ENCODE measurements at places on chromosomes 3 and 15.

GRCh38 chr3:5006755-5007202, 27.5 kb downstream of the BHLHE40 start:
- no peak for DNase-seq

DNA sequence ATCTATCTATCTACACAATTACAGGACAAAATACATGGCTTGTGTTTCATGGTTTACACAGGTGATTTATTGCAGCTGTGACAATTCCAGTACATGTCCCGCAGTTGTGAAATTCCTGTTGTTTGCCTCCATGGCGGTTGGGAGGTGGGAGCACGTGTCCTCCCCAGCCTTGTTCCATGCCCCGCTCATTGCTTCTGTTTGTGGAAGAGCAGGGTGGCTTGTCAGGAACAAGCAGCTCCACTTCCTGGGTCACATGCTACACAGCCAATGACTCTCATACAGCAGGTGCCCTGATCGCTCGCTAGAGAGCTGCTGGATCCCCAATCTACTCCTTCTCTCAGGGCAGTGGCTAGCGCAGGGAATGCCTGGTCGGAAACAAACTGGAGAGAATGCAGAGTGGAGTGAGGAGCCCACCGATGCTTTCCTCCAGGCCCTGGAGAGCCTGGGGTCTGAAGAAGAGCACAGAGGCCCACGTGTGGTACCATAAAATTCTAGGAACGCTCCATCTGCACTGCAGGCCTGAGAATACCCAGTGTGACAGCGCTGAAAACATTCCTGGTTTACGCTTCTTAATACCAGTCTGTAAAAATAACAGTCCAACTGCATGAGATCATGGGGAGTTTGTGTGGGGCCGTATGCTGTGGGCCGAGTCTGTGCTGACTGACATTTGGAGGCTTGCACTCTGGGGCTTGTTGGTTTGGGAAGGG, 270.6 kb upstream of the RGMA start:
- DNase-seq, result no peak

DNA sequence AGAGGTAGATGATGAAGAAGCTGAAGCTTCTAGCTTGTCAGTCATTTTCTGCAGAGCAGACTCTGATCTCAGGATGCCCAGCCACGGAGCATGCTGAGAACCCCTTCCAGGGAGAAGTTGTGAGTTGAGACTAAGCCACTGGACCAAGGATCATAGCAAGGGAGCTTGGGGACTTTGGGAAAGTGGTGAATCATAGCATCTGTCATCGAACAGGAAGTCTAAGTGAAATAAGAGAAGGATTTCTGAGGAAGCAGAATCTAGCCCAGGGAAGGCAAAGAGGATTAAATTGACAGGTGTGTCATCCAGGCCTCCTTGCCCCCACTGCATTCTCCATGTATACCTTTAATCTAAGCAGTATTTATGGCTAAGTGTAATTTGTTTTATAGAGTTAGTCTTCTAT, 71.8 kb upstream of the TMEM108 start:
- DNase-seq, result no peak

- DNase-seq, result no peak
Observed at GRCh38 chr3:172029425-172030098, 9.8 kb upstream of the FNDC3B start.

GRCh38 chr3:78822726-78823125, 945.1 kb downstream of the ROBO1 start:
- no peak for DNase-seq

- DNase-seq, result no peak
Observed at GRCh38 chr15:81330366-81331090, 6.6 kb upstream of the STARD5 start.

DNA sequence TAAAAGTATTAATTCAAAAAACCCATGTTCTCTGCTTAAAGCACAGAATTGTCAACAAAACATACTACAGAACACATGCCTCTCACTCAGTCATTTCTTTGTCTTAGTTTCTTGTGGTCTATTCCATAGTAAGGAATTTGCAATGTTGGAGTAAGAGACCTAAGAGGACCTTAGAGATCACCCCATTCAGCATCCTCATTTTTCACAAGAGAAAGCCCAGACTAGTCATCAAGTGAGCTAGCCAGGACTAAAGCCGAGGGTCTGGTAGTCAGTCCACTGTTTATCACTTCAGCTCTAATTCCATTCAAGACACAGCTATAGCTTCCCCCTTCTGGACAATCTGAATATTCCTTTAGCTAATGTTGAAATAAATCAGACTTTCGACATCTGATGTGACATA, 601.1 kb downstream of the FHIT start:
- DNase-seq, result no peak

DNA sequence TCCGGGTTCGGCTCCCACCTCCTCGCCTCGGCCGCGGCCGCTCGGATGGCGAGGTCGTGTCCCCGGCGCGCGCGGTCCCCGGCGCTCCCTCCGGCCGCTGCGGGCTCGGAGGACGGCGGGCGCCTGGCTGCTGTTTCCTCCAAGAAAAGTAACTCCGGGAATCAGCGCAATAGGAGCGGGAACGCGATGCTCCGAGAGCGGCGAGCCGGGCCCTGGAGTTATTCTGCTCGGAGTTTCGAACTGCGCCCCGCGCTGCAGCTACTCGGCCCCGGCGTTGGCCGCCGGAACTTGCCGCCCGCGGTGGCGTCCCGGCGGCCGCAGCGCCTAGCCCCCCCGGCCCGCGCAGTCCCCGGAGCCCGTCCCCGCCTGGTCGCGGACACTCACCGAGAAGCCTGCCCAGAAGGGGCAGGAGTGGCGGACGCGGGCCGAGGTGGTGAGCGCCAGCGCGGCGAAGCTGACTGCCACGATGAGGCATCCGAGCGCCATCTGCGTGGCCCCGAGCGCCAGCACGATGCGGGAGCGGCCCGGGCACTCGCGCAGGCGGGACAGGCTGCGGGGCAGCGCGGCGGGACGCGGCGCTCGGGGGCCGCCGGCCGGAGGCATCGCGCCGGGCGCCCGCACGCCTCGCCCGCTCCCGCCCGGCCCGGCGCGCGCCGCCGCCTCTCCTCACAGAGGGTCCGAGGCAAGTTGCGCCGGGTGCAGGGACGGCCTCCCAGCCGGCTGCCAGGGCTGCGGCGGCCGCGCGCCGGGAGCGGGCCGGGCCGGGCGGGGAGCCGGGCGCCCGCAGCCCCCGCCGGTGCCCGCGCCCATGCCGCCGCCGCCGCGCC, 251.9 kb downstream of the TJP1 start:
- DNase-seq, result no peak

GRCh38 chr3:168081856-168082255, 13.9 kb downstream of the GOLIM4 start:
- no peak for DNase-seq

DNA sequence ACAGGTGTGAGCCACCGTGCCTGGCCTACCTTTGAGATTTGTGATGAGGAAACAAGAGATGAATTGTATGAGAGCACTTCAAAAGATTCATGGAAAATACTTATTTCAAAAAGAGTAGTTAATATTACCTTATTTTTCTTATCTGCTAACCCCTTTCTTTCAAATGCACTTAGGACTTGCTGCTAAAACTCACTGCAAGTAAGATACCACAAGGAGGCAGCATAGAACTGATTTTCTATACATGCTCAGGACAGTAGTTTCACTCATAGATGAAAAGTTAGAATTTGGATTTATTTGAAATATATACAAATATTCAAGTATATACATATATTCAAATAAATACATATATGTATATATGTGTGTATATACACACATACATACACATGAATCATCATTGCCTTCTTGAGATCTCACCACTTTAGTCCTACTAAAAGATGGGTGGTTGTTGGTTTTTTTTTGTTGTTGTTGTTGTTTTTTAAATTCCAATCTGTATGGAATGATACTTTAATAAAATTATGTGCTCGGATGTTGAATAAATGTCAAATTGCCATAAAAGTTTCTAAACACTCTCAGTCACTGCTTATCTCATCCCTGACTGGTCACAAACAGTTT, 2.4 kb downstream of the CCNDBP1 start:
- DNase-seq, result no peak

DNA sequence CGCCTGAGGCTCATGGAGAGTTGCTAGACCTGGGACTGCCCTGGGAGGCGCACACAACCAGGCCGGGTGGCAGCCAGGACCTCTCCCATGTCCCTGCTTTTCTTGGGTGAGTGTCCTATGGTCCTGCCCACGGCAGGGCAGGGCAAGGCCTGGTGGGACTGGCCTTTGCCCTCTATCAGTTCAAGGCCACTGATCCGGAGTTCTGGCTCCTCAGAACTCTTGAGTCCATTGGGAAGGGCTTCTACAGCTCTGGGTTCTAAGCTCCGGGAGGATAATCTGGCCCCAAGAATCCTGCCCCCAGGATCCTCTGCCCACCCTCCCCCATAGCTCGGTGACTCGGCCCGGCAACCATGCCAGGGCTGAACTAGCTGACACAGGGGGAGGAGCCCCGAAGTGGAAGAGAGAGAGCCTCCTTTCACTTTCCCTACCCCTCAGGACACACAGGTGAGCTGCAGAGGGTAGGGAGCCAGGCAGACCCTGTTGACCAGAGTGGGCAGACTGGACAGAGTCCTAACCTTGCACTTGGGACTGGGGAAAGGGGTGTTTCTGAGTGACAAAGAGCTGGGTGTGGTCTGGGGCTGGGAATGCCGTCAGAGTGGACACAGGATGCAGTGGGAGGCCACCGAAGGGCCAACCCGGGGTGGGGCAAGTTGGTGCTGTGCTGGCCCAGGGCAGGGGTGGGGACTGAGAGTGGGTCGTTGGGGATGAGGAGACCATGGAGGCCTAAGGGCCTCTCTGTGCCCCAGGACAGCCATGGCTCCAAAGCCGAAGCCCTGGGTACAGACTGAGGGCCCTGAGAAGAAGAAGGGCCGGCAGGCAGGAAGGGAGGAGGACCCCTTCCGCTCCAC, 664 bp downstream of the PARP3 start:
- peak; percentile 38 for DNase-seq

- no peak for DNase-seq
Observed at GRCh38 chr15:36724493-36724892, 145.1 kb downstream of the CDIN1 start.

DNA sequence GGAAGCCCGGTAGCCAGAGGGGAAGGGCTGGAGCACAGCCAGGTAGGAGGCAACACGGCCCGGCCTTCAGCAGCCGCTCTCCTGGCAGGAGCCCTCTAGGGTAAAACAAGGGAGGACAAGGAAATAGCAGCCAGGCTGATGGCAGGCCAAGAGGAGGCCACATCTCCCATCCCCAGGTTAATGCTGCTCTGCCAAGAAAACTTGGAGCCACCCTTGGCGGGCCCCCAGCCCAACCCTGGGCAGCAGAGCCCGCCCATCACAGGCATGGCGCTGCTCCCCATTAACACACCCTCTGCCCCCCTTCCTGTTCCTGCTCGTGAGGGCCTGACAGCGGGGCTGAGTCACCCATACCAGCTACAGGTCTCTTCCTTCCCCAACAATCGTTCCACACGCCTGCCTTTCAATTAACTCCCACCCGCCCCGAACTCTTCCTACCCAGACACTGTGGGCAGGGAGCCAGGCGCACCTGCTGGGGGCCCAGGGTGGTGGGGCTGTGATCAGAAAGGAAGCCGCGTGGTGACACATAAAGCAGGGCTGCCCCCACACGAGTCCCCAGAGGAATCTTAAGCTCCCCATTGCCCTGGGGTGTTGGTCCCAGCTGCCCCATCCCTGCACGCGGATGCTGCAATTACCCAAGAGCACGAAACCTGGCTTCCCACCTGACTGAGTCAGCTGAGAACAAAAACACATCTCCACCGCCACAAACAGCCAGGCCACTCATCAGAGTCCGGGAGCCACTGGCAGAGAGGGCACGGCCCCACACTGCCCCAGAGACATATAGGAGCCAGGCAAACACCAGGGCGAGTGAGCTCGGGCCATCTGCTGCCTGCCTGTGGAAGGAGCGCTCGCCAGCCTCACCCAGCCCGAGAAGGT, at the start of gene C15orf62:
TSS of gene C15orf62 (plus strand) at position 707 of the 873 bp plus-strand sequence. CDS start 516 bp downstream, outside the sequence.
- peak; percentile 45 for DNase-seq

DNA sequence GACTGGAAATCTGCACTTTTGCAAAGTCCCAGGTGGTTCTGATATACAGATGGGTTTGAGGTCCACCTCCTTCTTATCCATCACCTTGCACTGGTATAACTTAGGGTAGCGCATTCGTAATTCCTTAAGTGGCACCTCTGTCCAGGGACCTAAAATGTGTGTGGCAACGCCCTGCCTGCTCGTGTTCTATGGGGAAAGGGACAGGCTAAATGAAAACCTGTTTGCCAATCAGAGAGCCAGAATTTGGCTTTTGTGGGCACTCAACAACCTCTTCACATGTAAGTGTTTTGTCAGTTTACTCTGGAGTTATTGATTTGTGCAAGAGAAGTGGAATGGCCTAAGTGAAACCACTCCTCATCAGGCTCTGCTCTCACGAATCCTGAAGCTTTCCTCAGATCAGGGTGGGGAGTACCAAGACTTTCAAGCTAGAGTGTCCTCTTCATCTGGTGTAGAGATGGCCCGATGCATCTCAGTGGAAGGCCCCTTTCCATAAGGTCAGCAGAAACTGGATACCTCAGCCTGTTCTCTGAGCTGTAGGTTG, 138.3 kb downstream of the ALDH1A2 start:
- no peak for DNase-seq

GRCh38 chr3:15693355-15693754, 91.8 kb downstream of the BTD start:
- DNase-seq, result no peak

DNA sequence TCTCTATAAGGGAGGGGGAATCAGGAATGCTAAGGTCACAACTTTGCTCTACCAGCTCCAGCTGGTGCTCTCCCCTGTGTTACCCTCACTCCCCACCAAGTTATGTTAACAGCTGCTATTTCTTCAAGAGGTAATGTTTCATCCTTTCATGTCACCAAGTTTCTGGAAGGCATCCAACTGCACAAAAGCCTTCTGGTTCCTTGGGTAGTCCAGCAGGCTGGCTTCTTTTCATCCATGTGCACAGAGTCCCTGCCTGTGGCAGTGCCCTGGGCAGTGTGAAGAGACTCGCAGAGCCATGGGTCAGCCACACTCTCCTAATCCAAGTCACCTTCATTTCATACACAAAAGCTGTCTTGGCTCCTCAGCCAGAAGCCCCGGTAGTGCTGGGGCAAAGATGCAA, 737.5 kb upstream of the LMCD1 start:
- no peak for DNase-seq

- no peak for DNase-seq
Observed at GRCh38 chr15:99842071-99842470, 108.8 kb upstream of the LYSMD4 start.

DNA sequence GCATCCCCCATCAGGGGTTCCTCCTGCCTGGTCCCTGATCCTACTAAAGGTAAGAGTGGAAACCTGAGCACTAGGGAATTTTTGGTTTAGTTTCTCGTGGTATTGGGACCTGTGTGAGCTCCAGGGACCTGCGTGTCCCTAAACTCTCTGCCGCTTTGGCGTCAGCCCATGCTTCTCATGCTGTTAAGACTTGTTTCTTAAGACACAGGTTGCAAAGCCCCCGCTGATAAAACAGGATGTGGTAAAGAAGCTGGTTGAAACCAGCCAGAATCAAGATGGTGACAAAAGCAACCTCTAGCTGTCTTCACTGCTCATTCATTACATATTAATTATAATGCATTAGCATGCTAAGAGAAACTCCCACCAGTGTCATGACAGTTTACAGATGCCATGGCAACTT, 64.6 kb downstream of the LYZL4 start:
- DNase-seq, result peak; percentile 25

GRCh38 chr3:22971497-22971896, 231.6 kb upstream of the UBE2E2 start:
- DNase-seq, result no peak

GRCh38 chr3:161104561-161105551, at the start of gene B3GALNT1:
TSS of gene B3GALNT1 (minus strand) at chr3:161105349. CDS start at chr3:161086754, 18,595 bp downstream.
- no peak for DNase-seq

GRCh38 chr3:174440741-174441587, 418.2 kb upstream of the NAALADL2 start:
- peak; percentile 2 for DNase-seq

Data from activated naive CD4-positive, alpha-beta T cell (primary cell).